Stimulated activated naive CD8-positive, alpha-beta T cell treated with anti-CD3 and anti-CD28 coated beads, Interleukin-15, Interleukin-2, amounts not matched to agents 100 U/mL and 50 U/mL, for 24 hours (primary cell): ENCODE measurements at places on chromosomes 2 and 18.

DNA sequence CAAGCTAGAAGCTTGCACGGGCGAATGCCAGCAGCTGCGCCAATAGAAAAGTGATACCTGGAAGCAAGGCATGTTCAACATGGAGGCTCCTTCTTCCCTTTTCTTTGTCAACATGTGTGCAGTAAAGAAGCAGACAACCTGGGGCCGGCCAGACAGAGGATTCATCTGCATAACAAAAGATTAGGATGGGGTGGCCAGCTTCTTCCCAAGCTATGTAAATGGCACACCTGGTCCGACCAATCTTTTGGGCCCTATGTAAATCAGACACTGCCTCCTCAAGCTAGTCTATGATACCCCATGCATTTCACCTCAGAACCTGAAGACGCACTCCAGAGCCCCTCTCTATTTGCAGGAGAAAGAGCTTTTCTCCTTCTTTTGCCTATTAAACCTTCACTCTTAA, 66.4 kb upstream of the TGFA start:
- DNase-seq, result no peak

DNA sequence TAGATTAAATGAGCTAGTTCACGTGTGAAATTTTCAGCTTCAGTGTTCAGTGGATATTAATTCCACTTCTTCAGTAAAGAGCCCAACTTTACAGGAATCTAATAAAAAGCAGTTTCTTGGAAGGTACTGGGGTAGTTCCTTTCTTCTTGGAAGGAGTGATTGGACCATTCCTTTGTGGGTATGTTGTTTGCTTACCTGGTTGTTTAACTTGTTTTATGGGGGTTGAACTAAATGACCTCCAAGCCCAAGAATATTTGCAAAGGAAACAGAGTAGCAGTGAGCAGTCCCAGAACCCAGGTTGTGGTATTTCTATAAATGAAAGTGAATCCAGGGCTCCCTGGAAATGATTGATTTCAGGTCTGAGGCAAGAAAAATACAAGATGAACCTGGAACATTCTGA, 31.4 kb downstream of the KCNJ13 start:
- DNase-seq, result no peak

- DNase-seq, result no peak
Observed at GRCh38 chr2:221554769-221555493, 17.2 kb downstream of the EPHA4 start.

- DNase-seq, result no peak
Observed at GRCh38 chr2:217852555-217853211, 150.1 kb downstream of the TNS1 start.

DNA sequence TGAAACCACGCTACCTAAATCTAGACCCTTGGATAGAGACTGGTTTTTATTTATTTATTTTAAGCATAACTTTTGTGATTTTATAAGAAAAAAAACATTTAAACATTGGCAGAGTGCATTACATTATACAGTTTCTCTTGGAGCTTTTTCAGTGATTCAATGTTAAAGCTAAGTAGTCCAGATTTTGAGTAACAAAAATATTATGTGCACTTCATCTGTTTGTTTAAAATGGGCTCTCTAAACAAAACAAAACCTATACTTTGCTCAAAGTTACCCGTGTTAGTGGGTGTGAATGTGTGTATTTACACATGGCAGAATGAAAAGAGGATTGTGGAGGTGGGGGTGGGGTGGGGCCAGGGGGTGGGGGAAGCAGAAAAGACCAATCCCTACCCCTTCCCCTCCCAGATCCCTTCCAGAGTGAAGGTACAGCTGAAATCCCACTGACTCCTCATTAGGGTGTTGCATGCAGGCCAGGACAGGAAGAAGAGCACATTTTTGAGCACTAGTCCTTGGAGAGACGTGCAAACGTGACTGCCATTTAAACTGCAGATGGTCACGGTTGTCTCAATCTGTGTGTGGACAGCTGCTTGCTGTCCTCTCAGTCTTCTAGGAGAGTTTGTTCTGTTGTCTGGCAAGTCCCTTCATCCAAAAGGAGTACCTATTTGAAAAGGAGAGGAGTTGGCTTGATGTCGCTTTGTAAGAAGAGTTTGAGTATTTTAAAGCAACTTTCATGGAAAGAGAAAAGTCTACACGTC, 303.0 kb downstream of the ICOS start:
- no peak for DNase-seq

GRCh38 chr2:36337354-36337753, 18.2 kb upstream of the CRIM1 start:
- no peak for DNase-seq

DNA sequence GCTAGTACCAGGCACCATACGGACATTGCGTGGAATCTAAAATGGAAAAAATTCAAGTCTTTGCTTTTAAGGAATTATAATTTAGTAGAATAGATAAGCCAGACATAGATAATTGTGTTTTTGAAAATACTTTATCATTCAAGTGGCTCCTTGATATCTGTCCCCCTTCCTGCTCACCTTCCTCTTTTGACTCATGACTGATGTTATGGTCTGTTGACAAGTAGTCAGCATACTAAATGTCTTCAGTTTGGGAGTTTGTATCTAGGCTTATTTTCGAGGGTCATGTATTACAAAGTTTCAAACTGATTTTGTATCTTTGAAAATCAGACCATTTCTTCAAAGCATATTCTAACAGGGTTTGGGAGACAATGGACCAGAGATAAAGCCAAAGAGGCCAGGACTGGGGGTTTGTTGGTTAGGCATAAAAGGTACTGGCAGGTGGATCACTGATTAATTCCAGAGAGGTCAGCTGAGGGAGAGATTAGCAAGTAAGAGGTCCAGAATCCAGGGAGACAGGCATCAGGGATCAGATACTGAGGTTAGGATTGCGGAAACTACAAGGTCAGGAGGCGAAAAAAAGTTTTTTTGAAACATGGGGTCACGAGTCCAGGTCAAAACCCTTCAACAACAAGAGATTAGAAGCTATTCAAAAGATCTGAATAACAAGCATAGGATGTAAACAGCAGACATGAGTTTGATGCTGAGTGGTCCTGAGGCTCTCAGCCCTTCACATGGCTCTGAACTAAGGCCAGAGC, 31.5 kb upstream of the KLHL14 start:
- DNase-seq, result no peak

- DNase-seq, result no peak
Observed at GRCh38 chr2:59282374-59283057, 1041.4 kb upstream of the FANCL start.

DNA sequence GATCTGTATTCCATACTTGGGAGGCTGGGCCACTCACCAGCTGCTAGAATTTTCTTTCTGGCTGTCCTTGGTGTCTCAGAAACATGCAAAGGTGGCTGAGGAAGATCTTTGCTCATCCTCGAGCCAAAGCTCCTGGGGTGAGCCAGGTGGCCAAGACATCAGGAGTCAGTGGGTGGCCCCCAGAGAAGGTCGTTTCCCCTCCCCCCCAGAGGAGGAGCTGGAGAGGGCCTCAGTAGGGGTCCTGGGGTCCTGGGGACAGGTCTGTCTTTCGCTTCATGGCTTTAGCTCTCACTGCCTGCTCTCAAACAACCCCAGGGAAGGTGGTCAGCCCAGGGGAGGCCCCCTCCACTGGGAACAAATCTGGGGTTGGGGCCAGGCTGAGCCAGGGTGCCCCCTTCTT, 13.6 kb downstream of the KCNK3 start:
- DNase-seq, result no peak

GRCh38 chr2:62595474-62595873, 89.5 kb upstream of the TMEM17 start:
- no peak for DNase-seq

- no peak for DNase-seq
Observed at GRCh38 chr2:189304360-189304759, 124.8 kb upstream of the COL5A2 start.

GRCh38 chr2:19837235-19837766, 64.5 kb downstream of the TTC32 start:
- no peak for DNase-seq

GRCh38 chr18:70116949-70117348, 88.5 kb downstream of the RTTN start:
- no peak for DNase-seq

- no peak for DNase-seq
Observed at GRCh38 chr18:52567360-52567759, 227.4 kb downstream of the DCC start.

- DNase-seq, result no peak
Observed at GRCh38 chr2:88057437-88057844, 1.9 kb upstream of the KRCC1 start.

DNA sequence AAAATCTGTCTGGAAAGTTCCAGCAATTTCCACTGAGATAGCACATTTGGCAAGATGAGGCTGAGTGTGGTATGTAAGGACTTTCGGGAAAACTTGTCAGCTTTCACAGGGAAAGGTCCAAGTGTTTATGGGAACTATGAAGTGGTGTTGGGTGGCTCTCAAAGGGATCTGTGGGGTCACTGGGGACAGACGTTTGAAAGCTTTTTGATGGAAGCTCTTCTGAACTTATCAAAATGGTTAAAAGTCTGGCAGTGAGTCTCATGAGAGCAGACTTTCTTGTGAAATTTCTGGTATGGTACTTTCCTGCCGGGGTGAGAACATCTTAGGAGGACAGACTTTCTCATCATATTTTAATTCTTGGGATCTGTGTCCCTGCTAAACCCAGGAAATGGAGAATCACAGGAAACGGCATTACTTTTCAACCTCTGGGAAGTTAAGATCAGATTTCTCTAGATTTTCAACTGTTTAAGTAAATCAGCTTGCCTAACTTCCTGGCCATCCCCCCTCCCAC, 546.3 kb upstream of the ZEB2 start:
- DNase-seq, result no peak

- DNase-seq, result no peak
Observed at GRCh38 chr18:25817546-25818237, 272.7 kb downstream of the SS18 start.

DNA sequence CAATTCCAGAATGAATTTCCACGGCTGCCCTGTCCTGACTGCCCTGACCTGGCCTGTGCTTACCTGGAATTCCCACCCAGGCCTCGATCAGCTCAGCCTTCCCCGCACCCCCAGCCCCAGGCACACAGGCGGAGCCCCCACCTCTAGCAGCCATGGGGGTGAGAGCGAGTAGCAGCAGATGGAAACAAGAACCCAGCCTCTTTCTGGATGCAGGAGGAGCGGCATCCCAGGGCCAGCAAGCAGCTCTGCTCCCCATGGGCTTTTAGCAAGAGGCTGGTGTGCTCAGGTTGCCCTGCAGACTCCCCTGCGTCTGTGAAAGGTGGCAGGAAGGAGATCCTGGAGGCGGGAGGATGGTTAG, 101.8 kb downstream of the TPO start:
- DNase-seq, result no peak

GRCh38 chr2:1799174-1799573, 54.9 kb upstream of the PXDN start:
- DNase-seq, result no peak

DNA sequence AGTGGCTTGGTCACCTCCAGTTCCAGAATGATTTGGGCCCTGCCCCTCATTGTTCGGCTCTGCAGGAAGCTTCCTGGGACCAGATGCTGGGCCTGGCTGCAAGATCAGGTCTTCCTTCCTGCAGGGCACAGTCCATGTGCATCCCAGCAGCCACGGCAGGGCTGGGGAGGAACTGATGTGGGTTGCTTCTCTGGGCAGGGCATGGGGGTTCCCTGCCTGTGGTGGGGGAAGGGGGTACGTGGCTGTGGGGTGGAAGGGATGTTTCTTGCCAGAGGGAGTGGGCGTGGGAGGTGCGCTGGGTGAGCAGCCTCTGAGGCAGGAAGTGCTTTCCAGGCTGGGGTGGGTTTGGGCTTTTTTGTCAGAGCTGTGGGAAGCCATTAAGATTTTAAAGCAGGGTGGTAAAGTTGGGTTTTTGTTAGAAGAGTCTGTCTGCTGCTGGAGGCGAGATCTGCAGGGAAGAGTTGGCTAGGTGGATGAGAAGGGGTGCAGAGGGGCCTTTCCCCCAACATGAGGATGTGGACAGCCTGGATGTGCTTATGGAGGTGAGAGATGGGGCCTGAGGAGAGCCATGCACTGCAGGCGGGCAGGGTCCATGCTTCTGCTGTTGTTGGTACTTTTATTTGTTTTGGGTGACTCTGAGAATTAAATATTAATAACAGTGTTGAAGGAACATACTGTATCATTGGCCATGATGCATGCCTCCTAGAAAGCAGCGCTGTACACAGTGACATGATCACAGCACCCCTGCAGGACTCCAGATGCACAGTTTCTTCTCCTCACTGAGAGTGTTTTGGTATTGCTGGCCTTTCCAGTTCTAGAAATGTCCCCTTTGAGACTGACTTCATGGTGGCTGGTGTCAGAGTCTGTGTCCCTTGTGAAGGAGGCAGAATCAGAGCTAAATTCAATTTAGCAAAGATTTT, 45.3 kb downstream of the DGKD start:
- peak; percentile 69 for DNase-seq

DNA sequence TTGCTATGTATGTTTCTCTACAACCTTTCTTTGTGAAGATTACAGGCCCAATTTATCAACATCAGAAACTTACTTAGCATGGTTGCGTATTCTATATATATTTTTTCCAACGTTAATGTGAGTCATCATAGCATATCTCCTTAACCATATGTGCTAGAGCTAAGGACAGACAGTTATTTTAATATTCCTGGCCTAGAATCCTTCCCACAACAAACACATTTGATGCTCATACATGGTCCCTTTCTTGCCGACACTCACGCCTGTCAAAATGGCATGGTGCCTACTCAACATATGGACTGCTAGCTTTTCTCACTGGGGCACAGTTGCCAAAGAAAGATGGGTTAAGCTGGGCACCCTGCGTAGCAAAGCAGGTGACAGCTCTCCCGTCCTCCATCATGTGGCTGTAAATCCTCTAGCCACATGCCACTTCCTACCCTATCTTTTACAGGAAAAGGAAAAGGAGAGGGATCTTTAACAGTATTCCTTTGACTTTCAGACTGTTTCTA, 75.2 kb upstream of the GALNT5 start:
- no peak for DNase-seq

DNA sequence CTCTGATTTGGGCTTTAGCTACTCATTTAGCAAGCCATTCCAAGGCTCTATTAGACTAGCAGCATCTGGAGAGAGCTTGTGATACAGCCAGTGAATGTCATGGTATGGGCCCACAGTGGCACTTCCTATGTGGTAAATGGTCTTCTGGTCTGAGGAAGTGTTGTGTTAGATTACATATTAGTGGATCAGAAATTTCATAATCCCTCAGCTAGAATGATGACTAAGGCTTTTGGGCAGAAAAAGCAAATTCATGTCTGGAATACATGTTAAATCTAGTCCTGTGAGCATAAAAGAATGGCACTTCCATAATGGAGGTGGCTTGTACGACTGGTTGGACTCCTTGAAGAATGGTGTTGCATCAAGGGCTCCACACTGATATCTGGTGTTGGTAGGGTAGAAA, 436.8 kb upstream of the CWC22 start:
- DNase-seq, result no peak

- DNase-seq, result no peak
Observed at GRCh38 chr2:85547859-85548607, 9.1 kb downstream of the MAT2A start.

- no peak for DNase-seq
Observed at GRCh38 chr2:226475650-226476049, 324.0 kb downstream of the IRS1 start.

- no peak for DNase-seq
Observed at GRCh38 chr2:1268034-1268433, 145.2 kb upstream of the TPO start.
